ENCODE measurements at places on chromosomes 1 and 21. TPM values are rescaled to one million over a fixed set of nuclear protein-coding genes. Genes with fewer than 3 reads are reported as not detected.

The TMEM200B gene
- polyA plus RNA-seq, result 7.1 TPM

The DDX59 gene
- 27.1 TPM for polyA plus RNA-seq

The TFF2 gene
- polyA plus RNA-seq, result 0.94 TPM

The UBL4B gene
- polyA plus RNA-seq, result 0.45 TPM

The MACO1 gene
- polyA plus RNA-seq, result 3.8 TPM

The SMIM1 gene
- polyA plus RNA-seq, result 3.7 TPM

The OR2L3 gene
- not detected for polyA plus RNA-seq

The SLC6A17 gene
- 0.91 TPM for polyA plus RNA-seq

The CR1 gene
- polyA plus RNA-seq, result 5.0 TPM

The NHLH1 gene
- 0.21 TPM for polyA plus RNA-seq

The OLFML2B gene
- polyA plus RNA-seq, result 11.5 TPM

The KCTD3 gene
- 15.7 TPM for polyA plus RNA-seq

The FAM43B gene
- 0.28 TPM for polyA plus RNA-seq

The IGSF5 gene
- not detected for polyA plus RNA-seq

The ETNK2 gene
- polyA plus RNA-seq, result 9.0 TPM

The JMJD4 gene
- polyA plus RNA-seq, result 11.0 TPM

The OR2T33 gene
- polyA plus RNA-seq, result not detected

The IGSF9 gene
- polyA plus RNA-seq, result 1.6 TPM

The XKR8 gene
- 5.1 TPM for polyA plus RNA-seq

The KCNQ4 gene
- polyA plus RNA-seq, result 0.70 TPM

The RSRP1 gene
- polyA plus RNA-seq, result 46.0 TPM

The C1orf167 gene
- polyA plus RNA-seq, result 2.7 TPM

The TRIM58 gene
- polyA plus RNA-seq, result 0.11 TPM

The ATP1A2 gene
- polyA plus RNA-seq, result 110 TPM

The VASH2 gene
- polyA plus RNA-seq, result 5.2 TPM

The ALX3 gene
- 0.07 TPM for polyA plus RNA-seq

The LIN28A gene
- polyA plus RNA-seq, result not detected

The EDARADD gene
- polyA plus RNA-seq, result 0.42 TPM

The AKR7A2 gene
- polyA plus RNA-seq, result 48.0 TPM

The PCP4L1 gene
- polyA plus RNA-seq, result 0.52 TPM

The CNKSR1 gene
- polyA plus RNA-seq, result 13.7 TPM

The NKAIN1 gene
- polyA plus RNA-seq, result 0.11 TPM

The FNBP1L gene
- 12.7 TPM for polyA plus RNA-seq

The NCMAP gene
- polyA plus RNA-seq, result 0.30 TPM

The HSD3B1 gene
- polyA plus RNA-seq, result not detected

The MAP3K7CL gene
- polyA plus RNA-seq, result 3.3 TPM

The PADI2 gene
- 1.2 TPM for polyA plus RNA-seq

The INSRR gene
- 0.07 TPM for polyA plus RNA-seq

The B3GALT2 gene
- 0.13 TPM for polyA plus RNA-seq

The TFAP2E gene
- 0.34 TPM for polyA plus RNA-seq

The RAB4A gene
- polyA plus RNA-seq, result 21.8 TPM

The PRRX1 gene
- polyA plus RNA-seq, result 54.5 TPM

The CRP gene
- polyA plus RNA-seq, result not detected

The MECR gene
- polyA plus RNA-seq, result 20.1 TPM

The CD84 gene
- polyA plus RNA-seq, result 0.40 TPM

The TNFRSF18 gene
- 0.45 TPM for polyA plus RNA-seq

The ROR1 gene
- polyA plus RNA-seq, result 2.1 TPM

The PCSK9 gene
- 3.7 TPM for polyA plus RNA-seq

The PAX7 gene
- polyA plus RNA-seq, result not detected

The PDZK1IP1 gene
- polyA plus RNA-seq, result 11.0 TPM

The GBP4 gene
- 8.1 TPM for polyA plus RNA-seq

The LAMB3 gene
- polyA plus RNA-seq, result 3.3 TPM

The CLCA4 gene
- polyA plus RNA-seq, result 0.49 TPM
